ENCODE measurements at places on chromosomes 7 and 10. TPM values are rescaled to one million over a fixed set of nuclear protein-coding genes. Genes with fewer than 3 reads are reported as not detected.

DNA sequence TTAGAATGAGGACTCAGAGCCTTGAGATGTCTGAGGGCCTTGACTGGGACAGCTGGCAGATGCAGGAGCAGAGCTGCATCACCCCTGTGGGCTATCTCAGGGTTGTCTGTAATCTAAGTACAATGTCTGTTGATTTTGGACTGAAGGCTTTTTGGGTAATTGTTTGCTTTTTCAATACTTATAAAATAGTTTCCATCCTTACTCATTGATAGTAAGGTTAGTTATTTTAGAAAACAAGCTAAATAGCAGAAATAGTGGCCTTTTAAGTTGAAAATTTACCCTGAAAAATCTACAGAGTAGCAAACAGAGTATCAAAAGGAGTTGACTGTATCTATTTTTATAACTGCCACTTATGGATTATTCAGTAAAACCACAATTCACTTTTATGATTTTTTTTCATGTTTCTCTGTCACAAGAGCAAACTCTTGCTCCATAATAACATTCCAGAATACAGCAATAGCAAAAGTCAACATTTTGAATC is 179.7 kb downstream of the CFTR start:
- no peak for DNase-seq
- H3K27ac ChIP-seq = no peak overlapping the region
- H3K4me1 ChIP-seq = no peaks in the 10 kb centered on the region
- no peaks in the 10 kb centered on the region for H3K36me3 ChIP-seq
- no peaks in the 10 kb centered on the region for H3K27me3 ChIP-seq

GRCh38 chr10:120727001-120727400 is 124.2 kb upstream of the WDR11 start:
- no peak overlapping the region for H3K4me3 ChIP-seq
- H3K27me3 ChIP-seq = no peaks in the 10 kb centered on the region
- H3K4me1 ChIP-seq = no peaks in the 10 kb centered on the region
- peak; percentile 24 for DNase-seq

DNA sequence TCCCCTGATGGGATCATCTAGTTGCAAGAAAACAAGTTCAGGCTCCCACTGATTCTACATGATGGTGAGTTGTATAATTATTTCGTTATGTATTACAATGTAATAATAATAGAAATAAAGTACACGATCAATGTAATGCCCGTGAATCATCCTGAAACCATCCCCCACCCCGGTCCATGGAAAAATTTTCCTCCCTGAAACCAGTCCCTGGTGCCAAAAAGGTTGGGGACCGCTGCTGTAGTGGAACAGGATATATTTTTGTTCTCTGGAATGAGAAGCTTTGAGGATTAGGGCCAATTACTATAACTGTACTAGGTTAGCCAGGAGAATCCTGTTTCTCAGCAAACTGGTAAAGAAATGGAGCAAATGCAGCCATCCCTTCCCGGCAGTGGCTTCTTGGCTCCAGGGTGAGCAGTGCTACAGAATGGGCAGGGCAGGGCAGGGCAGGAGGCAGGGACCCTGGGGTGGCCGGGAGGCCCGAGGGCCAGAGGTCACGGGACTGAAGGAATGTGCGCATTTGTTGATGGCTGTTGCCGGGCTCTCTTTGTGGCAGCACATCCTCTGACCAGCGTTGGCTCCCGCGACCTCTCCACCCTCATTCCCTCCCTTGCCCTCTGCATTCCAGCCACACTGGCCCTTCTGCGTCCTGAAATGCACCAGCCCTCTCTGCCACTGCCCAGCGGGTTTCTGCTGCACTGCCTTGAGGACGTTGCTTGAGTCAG is 162.3 kb upstream of the NPS start:
- H3K27ac ChIP-seq = no peak overlapping the region
- no peaks in the 10 kb centered on the region for H3K4me1 ChIP-seq
- H3K36me3 ChIP-seq = peaks cover 46% of the 10 kb centered on the region
- H3K27me3 ChIP-seq = no peaks in the 10 kb centered on the region
- no peak overlapping the region for H3K4me3 ChIP-seq
- no peak for DNase-seq

TRPV5 gene
- not detected for polyA plus RNA-seq

IRF5 gene
- polyA plus RNA-seq = 3.4 TPM
